ENCODE measurements at places on chromosomes 11 and 22. TPM values are rescaled to one million over a fixed set of nuclear protein-coding genes. Genes with fewer than 3 reads are reported as not detected.

The PHLDB1 gene
- total RNA-seq, result 0.43 TPM

The DUSP8 gene
- 1.1 TPM for total RNA-seq

The NEFH gene
- 1.3 TPM for total RNA-seq

The APOBEC3A gene
- total RNA-seq, result not detected

The INSC gene
- 0.10 TPM for total RNA-seq

The CCDC87 gene
- not detected for total RNA-seq

The HBG1 gene
- not detected for total RNA-seq

The RBM14 gene
- 112 TPM for total RNA-seq

The ZNF215 gene
- total RNA-seq, result 0.63 TPM

The CCDC73 gene
- not detected for total RNA-seq

The SCUBE1 gene
- total RNA-seq, result not detected

The KMT5B gene
- total RNA-seq, result 29.3 TPM

The SCGB1D1 gene
- not detected for total RNA-seq

The PLEKHA7 gene
- total RNA-seq, result 4.1 TPM

The MRGPRX2 gene
- total RNA-seq, result not detected

The MMP12 gene
- total RNA-seq, result not detected

The GGT1 gene
- total RNA-seq, result 32.7 TPM

The A4GALT gene
- total RNA-seq, result not detected

The CWF19L2 gene
- total RNA-seq, result 14.3 TPM

The SAA4 gene
- total RNA-seq, result not detected

The C22orf23 gene
- total RNA-seq, result not detected

The DGAT2 gene
- 0.46 TPM for total RNA-seq

The TEX12 gene
- total RNA-seq, result 0.33 TPM

The PARVA gene
- 0.45 TPM for total RNA-seq

The CADM1 gene
- 0.26 TPM for total RNA-seq

The SLCO2B1 gene
- 0.08 TPM for total RNA-seq

The USH1C gene
- not detected for total RNA-seq

The ASPHD2 gene
- 8.8 TPM for total RNA-seq

The EFCAB6 gene
- total RNA-seq, result 0.19 TPM

The TCIRG1 gene
- total RNA-seq, result 245 TPM

The MRGPRX3 gene
- total RNA-seq, result not detected

The BEST1 gene
- 0.17 TPM for total RNA-seq

The MMP1 gene
- not detected for total RNA-seq

All from activated naive CD4-positive, alpha-beta T cell treated with anti-CD3 and anti-CD28 coated beads, Interleukin-2, amount 10 ng/mL, durations not matched to agents 5 hours and 36 hours (primary cell).